Stimulated activated CD8-positive, alpha-beta memory T cell treated with anti-CD3 and anti-CD28 coated beads, Interleukin-2, amount 100 ng/mL, for 1 hour (primary cell): ENCODE measurements at places on chromosomes 16 and 17.

DNA sequence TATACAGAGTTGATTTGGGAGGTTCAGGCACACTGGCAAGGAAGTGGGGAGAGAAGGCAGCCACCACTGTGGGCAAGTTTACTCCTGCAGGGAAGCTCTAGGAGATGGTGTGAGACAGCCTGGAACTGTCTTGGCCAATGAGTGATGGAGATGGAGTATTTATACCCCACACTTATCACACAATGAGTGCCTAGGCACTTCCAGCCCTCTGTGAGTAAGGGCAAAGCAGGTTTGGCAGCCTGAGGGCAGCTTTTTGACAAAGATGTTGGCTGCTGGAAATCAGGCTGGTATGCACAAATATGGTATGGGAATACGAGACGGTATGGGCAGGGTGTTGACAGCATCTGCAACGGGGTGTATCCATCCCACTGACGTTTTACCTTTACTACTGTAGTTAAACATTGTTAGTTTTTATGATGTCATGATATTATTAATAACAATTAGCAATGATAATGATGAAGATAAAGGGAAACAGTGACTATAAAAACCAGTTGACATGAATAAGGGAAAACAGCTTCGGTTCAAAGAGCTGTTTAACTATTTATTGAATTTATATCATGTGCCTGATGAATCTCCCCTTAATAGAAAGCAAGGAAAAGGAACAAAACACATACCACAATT, 149.9 kb downstream of the CDK5R1 start:
- no peak for DNase-seq

DNA sequence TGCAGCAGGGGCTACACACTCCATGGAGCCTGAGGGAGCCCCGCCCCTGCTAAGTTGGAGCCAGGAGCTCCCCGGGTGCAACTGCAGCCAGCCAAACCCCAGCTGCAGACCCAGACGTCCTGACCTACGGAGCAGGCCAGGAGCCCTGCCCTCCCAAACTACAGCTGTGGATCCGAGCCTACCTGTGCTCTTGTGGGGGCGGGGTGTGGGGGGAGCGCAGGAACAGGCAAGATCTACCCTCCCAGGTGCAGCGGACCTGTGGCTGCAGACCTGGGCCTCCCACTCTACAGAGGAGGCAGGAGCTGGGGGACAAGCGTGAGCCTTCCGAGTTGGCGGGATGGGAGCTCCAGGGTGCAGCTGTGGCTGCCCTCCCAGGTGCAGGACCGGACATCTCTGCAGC, 29.7 kb upstream of the MYLK3 start:
- no peak for DNase-seq

- no peak for DNase-seq
Observed at GRCh38 chr17:81866440-81867169, 4.5 kb downstream of the ARHGDIA start.

DNA sequence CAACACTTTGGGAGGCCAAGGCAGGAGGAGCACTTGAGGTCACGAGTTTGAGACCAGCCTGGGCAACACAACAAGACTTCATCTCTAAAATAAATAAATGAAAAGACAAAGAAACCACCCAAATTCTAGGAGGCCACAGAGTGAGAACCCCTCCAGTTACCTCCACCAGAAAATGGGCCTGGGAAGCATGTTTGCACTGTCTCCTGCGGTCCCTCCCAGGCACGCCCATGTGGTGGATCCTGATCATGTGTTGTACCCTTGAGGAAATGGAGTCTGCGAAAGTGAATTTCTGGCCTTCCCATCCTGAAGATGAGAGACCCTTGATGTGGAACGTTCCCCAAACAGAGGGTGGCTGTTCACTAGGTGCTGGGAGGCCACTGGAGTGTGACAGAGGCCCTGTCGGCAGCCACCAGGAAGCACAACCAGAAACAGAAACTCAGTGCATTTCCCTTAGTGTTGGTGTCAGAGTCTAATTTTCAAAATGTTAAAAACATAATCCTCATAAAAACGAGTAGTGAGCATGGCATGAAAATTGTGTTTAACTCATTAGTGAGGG, 19.2 kb upstream of the USP22 start:
- no peak for DNase-seq

- no peak for DNase-seq
Observed at GRCh38 chr17:80385046-80385445, 29.9 kb upstream of the ENDOV start.

- DNase-seq, result no peak
Observed at GRCh38 chr17:512926-513325, 160.3 kb upstream of the RPH3AL start.

- no peak for DNase-seq
Observed at GRCh38 chr17:10843811-10844210, 5.9 kb upstream of the PIRT start.

GRCh38 chr16:8972843-8973586, 9.3 kb upstream of the USP7 start:
- no peak for DNase-seq

- no peak for DNase-seq
Observed at GRCh38 chr17:69030169-69030568, 30.6 kb downstream of the ABCA9 start.

DNA sequence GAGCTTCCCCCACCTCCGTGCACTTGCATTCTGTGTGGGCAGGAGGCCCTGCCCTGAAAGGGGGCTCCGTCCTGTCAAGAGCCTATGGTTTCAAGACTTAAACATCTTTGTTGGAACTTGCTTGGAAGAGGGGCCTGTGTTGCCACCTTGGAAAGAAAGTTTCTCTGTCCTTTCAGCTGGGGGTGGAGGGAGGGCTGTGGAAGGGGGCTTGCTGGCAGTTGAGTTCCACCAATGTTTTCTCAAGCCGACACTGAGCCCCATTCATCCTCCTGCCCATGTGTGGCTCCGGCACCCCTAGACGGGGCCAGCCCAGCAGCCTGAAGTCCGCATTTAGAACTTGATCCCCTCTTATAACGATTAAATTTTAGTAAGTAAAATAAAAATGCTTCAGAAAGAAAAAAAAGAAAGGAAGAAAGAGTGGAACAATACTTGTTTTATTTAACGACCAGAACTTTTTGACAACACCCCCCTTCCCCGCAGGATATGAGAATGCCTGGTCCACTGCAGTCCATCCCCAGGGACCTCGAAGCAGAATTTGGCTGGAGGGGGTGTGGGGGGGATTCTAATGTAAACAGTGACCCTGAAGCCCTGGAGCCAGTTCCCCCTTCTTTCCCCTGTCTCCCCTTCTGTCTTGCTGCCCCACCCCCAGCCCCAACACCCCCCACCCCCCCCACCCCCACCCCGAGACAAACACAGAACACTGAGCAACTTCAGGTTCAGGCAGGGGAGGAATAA, 26.9 kb upstream of the CLEC18A start:
- no peak for DNase-seq

DNA sequence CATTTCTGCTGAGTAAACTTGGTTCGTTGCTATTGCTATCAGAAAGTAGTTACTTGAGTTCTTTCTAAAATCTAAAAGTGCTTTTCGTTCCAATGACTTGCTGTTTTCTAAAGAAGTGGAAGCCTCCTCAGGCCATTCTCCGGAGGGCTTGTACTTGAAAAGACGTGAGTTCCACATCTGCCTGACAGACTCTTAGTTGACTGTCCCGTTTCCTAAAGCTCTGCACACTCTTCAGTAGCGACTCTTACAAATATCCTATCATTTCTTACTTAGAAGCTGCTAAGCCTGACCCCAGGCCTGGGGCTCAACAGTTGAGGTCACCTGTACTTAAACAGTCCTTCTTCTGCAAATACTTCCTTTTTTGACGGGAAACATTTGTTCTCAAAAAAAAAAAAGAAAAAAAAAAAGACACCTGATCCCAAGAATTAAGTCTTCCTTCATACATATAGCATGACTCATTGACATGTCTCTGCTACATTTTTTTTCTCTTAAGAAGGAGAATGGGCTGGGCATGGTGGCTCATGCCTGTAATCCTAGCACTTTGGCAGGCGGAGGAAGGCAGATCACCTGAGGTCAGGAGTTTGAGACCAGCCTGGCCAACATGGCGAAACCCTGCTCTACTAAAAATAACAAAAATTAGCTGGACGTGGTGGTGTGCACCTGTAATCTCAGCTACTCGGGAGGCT, 61.5 kb downstream of the DHRS7C start:
- no peak for DNase-seq

DNA sequence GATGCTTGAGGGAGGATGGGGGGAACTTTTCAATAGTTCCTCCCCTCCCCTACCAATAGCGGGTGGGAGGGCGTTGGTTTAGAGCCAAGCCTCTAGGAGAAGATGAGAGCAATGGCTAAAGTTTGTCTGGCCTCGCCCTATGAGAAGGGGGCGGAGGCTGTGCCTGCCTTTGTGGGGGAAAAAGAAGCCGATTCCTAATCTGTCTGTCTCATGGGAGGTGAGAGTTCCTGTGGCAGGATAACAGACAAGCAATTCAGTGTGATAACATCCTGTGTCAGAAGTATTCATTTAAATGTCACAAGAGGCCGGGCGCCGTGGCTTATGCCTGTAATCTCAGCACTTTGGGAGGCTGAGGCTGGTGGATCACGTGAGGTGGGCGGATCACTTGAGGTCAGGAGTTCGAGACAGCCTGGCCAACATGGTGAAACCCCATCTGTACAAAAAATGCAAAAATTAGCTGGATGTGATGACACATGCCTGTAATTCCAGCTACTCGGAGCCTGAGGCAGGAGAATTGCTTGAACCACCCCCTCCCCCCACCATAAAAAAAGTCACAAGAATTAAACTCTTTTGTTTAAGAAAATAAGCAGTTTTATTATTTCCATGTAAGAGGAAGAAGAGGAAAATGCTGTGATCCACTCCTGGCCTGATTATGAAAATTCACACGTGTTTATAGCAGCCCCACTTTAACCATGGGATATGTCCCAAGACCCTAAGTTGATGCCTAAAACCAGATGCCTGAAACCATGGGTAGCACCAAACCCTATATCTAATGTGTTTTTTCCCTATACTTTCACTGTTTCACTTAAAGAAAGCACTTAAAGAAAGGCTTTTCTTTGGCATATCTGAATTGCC, 1.7 kb downstream of the SLFN5 start:
- peak; percentile 65 for DNase-seq

DNA sequence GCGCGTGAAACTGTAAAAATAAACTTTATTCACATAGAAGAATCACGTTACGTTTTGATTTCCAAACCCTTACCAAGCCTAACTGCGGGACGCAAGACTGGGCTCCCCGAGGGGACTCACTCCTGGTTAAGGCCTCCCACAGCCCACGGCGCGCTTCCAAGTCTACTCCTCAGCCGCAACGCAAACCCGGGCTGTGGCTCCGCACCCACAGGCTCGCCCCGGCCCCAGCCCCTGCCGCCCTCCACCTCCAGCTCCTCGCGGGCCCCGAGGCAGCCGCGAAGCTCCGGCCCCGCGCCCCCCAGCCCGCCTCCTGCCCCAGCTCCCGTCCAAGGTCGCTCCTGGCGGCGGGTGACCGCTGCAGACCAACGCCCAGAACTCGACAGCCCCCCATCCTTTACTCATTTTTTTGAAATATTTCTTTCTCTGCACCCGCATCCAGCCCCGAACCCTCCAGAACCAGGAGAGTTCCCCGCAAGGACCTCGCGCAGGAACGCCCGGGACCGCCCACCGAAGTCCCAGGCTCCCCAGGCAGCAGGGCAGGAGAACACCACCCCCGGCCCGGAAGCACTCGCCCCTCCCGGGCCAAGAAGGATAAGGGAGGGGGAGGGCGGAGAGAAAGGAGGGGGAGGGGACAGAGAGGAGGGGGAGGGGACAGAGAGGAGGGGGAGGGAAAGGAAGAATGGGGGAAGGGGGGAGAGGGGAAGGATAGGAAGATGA, 912 bp downstream of the USP22 start:
- DNase-seq, result no peak

- DNase-seq, result no peak
Observed at GRCh38 chr16:74716355-74716754, 15.7 kb upstream of the MLKL start.

DNA sequence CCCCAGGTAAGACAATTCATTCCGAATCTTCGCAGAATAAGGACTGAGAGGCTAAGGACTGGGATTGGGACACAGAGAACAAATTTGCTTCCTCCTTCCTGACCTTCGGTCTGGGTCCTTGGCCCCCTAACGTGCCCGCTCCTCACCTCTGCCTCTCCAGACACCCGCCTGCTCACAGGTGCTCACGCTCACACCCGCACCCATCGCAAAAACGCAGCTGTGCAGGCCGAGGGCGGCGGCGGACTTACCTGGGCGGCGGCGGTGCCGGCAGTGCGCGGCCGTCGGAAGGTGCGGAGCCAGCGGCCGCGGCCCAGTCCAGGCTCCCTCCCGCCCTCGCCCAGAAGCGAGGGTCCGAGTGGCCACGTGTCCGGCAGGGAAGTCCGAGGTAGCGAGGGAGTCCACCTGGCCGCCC, 7.1 kb upstream of the HOXB9 start:
- no peak for DNase-seq

GRCh38 chr17:51999654-52000053, 158.9 kb downstream of the CA10 start:
- no peak for DNase-seq
